ENCODE measurements at places on chromosomes 6 and 20.

DNA sequence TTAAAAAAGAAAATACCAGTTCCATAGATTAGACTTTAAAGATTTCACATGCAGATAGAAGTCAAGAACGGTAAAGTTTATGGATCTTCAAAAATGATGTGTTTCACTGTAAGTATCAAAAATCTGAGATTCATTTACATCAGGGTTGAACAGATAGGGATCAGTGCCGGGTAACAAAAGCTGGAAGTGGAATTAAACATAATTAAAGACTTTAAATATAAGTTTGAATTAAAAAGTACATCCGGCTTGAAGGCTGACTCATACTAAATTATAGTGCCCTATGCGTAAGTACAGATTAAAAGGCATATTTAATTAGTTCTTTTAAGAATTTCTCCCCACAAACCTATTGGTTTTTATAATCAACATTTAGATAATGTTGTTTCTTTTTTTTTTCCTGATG is 312.7 kb downstream of the PRL start:
- DNase-seq, result no peak

GRCh38 chr6:113077794-113078193 is 730.7 kb downstream of the RFPL4B start:
- no peak for DNase-seq

DNA sequence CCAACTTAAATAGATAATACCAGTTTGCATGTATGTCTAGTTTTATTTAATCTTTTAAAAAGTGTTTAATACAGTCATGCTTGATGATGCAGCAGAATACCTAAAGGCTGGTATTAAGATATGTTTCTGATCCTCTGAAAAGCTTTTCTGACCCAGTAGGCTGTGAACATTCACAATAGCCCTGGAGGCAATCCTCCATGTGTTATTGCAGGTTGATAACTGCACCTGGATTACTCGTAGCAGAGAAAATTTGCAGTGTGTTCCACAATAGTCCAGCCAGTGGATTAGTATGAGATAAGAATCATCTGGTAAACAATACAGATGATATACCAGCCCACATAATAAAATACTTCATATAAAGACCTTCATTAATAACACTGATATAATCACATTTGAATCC is 178.9 kb upstream of the RNF217 start:
- no peak for DNase-seq

DNA sequence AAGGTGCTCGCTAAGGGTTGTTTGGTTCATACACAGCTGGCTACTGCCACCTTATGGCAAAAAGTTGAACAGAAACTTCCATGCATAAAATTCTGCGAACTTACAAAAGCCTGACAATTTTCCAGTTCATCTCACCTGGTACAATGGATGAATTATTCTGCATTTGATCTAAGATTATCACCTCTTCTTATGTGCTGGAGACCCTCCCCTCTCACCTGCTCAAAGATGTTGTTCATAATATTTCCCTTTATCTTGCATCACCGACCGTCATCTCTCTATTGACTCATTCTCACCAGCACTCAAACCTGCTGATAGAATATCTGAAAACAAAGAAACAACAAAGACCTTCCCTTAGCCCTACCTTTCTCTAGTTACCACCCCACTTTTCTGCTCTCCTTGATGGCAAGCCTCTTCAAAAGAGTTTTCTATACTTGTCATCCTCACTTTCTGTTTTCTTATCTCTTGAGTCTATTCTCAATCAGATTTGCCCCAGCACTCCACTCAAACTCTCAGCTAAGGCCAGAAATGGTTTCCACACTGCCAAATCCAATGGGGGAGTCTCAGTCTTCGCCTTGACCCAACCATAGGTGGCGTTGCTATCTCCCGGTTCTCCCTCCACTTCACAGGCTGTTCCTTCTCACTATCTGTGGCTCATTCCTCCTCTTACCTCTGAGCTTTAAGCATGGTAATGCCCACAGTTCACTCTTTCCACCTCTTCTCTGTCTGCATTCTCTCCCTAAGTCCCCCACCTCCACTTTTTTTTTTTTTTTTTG is 25.8 kb downstream of the SNRNP48 start:
- peak; percentile 89 for DNase-seq
